ENCODE measurements at places on chromosomes 2 and 18.
A peak's percentile ranks its signal among the peaks of the same experiment; 100 is the strongest.

DNA sequence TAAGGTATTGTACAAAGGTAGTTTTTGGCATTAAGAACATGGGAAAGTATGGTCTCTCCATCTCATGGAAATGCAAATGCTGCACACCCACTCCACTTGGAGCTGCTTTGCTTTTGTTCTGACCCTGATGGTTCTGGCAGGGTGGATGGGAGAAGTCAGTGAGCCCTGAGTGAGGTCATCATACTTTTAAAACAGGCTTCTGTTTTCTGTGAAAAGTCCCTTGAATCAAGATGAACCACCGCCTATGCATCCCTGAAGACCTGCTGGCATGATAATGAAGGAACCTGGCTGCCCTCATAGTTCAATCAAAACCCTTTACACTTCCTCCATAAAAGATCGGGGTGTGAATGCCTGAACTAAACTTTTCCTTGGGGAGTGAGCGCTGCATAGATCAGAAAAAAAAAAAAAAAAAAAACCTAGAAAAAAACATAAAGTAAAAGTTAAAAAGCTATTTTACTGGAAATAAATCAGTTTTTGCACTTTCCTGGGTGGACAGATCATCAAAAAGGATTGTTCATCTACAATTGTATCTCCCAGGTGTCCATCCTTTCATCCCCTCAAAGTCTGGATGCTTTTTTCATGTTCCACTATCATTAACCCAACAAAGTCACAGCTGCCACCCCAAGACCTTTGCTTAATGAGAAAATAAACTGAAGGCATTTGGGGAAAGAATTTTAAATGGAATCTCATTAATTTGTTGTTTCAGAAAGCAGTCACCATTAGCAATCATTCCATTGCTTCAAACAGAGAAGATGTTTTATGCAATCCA is 728.1 kb upstream of the DDX18 start:
- DNase-seq = no peak

- DNase-seq = no peak
Observed at GRCh38 chr2:95799892-95800291, 191.7 kb downstream of the ANKRD36C start.

GRCh38 chr2:71503837-71504236 is 50.5 kb downstream of the DYSF start:
- DNase-seq = no peak

- DNase-seq = no peak
Observed at GRCh38 chr2:237735798-237736197, 62.8 kb upstream of the RBM44 start.

DNA sequence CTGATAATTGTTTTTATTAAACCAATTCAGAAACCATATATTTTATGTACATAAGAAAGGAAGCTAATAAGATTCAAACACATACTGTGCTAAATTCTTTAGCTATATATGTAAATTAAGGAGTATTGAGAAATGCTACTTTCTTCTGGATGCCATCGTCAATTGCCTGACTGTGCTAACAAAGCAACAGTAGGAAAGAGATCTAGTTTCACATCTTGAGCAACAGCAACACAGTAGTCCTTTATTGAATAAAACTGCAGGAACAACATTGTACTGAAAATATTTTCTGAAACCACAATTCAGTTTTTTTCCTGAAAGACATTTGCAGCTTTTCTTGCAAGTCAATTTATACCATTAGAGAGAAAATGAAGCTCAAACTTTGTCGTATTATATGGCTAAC is 1404.9 kb upstream of the SLC39A10 start:
- DNase-seq = no peak

GRCh38 chr2:123073371-123073770 is 951.7 kb upstream of the CNTNAP5 start:
- no peak for DNase-seq

- DNase-seq = no peak
Observed at GRCh38 chr2:204591225-204591624, 46.0 kb downstream of the PARD3B start.

DNA sequence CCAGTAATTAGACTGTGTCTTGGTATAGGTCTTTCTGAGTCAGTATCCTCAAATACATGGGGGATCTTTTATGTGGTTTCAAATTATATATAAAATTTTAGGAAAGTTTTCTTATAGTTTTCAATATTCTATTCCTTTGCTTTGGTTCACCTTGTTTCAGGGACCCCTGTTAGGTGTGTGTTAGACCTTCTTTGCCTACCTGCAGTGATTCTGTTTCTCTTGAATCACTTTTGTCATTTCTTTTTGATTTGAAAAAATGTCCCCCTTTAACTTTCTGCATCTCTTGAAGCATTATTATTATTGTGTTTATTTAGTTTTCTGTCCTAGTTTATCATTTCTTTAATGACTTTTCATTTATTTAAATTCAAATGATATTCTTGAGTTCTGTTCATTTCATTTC is 98.7 kb downstream of the FHOD3 start:
- DNase-seq = no peak

- DNase-seq = no peak
Observed at GRCh38 chr18:3889121-3889520, 439.1 kb downstream of the TGIF1 start.

GRCh38 chr2:3575534-3576262 is 638 bp downstream of the RPS7 start:
- peak; percentile 14 for DNase-seq

DNA sequence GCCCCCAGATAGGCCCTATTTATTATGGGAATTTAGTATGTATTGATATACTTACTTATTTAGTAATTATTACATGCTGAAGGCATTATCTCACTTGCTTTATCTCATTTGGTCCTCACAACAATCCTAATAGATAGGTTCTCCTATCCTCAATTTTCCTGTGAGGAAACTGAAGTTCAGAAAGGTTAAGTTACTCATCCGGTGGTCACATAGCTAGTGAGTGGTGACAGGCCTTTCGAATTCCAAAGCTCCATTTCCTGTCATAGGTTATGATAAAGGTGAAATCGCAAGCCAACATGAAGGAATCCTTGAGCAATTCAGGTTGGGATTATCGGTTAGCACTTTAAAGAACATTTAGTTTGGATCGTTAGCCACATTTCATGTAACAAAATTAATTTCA is 33.3 kb downstream of the NAB1 start:
- DNase-seq = no peak

- DNase-seq = peak; percentile 42
Observed at GRCh38 chr2:138829326-138829919, 49.2 kb upstream of the NXPH2 start.

DNA sequence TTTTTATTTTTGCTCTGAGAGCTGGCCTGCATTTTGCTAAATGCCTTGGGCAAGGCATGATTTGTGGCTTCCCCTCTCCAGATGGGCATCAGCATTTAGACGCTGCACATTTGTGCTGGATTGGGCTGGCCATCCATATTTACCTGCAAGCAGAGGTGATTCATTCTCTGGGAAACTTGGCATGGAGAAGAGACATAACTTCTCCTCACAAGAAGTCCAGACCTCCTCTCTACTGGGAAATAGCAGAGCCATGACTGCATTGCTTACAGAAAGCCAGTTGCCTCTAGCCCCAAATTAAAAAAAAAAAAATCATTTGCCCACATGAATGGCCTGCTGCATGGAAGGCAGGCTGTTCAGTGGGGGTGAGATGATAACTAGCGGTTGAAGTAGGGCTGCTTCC is 120.1 kb downstream of the ACTR3 start:
- DNase-seq = no peak

DNA sequence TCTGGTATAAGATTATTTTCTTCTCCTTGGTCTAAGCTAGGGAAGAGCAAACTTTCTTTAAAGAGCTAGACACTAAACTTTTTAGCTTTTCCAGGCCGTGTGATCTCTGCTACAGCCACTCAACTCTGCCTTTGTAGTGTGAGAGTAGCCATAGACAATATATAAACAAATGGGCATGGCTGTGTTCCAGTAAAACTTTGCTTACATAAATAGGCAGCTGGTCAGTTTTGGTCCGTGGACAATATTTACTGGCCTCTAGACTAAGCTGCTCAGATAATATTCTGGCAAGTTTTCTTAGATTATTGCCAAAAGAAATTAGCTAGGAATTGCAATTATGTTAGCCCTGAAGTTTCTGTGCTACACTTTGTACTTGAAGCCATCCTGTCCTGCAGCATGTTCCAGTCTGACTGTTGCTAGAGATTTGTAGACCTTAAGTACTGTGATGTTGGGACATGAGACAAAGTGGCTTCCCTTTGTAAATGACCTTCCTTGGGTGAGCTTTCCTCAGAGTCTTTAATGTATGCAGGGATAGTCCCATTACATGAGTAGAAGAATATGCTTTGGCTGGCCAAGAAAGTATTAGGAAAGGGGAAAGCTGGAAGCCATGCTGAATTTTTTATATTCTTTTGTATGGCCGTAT is 126.9 kb downstream of the SOX11 start:
- DNase-seq = no peak

GRCh38 chr2:173652767-173653431 is 298.2 kb downstream of the CDCA7 start:
- no peak for DNase-seq

DNA sequence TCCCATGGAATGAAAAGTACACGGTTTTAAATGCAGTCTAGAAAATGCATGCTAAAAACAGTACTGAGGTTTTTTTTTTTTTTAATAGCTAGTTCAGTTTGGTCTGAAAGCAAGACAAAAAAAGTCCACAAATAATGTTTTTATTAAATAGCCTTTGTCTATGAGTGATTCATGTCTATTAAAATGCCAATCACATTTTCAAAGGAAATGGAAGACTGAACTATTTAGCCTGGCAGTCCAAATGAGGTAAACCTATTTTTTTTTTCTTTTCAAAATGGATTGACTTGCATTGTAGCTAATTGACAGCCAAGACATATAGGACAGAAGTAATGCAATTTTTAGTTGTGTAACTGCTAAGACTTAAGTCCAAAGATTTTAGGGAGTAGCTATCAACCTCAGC is 90.3 kb downstream of the LRP1B start:
- DNase-seq = no peak

GRCh38 chr2:137747509-137747908 is 216.8 kb upstream of the HNMT start:
- no peak for DNase-seq

- DNase-seq = peak; percentile 21
Observed at GRCh38 chr18:24176727-24177416, 38.0 kb downstream of the CABYR start.

GRCh38 chr18:58336605-58337004 is 292.3 kb downstream of the ALPK2 start:
- no peak for DNase-seq

- DNase-seq = no peak
Observed at GRCh38 chr2:193583638-193584400, 1389.1 kb upstream of the TMEFF2 start.

DNA sequence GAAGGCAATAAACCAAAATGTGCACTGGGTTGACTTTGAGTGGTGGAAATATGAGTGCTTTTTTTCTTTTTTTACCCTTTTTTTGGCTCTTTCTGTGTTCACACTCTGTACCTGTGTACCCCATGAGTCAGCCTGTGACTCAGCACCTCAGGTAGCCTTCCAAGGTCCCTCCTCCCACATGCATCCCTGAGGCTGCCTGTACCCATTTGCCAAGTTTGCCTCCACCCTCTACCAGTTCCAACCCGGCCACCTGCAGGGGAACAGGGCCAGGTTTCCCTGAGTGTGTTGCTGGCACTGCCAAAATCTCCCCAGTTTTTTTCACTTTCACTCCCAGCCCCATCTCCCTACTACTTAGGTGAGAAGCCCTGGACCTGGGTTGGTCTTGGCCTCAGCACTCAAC is 14.0 kb downstream of the CXCR1 start:
- no peak for DNase-seq

GRCh38 chr2:168678153-168678853 is 124.1 kb upstream of the NOSTRIN start:
- DNase-seq = no peak

DNA sequence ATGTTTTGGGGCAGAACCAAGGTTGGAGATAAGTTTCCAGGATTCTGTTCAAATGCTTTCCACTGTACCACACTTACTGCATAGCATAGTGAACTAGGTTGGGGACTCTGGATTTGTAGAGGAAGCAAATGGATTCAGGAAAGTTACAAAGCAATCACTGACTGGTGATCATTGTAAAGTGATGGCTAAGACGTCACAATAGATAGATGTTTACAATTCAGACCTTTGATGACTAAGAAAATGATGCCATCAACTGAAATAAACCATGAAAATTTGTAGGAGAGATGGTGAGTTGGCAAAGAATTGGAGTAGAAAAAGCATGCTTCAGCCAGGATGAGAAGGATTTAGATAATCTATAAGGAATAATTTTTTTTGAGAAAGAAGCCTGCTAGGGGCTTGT is 178.0 kb downstream of the UBE2E3 start:
- no peak for DNase-seq

DNA sequence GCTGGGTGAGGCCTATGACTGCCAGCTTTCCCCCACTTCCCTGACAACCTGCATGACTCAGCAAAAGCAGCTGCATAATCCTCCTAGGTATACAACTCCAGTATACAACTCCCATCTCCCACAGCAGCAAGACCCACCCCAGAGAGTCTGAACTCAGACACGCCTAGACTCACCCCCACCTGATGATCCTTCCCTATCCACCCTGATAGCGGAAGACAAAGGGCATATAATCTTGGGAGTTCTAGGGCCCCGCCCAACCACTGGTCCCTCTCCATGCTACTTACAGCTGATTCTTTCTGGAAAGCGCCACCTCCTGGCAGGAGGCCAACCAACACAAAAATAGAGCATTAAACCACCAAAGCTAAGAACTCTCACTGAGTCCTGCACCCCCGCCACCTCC is 296.5 kb downstream of the DCC start:
- DNase-seq = no peak

GRCh38 chr2:32377928-32378327 is 21.1 kb downstream of the BIRC6 start:
- DNase-seq = no peak

- no peak for DNase-seq
Observed at GRCh38 chr18:57772387-57772799, 30.7 kb downstream of the ATP8B1 start.

DNA sequence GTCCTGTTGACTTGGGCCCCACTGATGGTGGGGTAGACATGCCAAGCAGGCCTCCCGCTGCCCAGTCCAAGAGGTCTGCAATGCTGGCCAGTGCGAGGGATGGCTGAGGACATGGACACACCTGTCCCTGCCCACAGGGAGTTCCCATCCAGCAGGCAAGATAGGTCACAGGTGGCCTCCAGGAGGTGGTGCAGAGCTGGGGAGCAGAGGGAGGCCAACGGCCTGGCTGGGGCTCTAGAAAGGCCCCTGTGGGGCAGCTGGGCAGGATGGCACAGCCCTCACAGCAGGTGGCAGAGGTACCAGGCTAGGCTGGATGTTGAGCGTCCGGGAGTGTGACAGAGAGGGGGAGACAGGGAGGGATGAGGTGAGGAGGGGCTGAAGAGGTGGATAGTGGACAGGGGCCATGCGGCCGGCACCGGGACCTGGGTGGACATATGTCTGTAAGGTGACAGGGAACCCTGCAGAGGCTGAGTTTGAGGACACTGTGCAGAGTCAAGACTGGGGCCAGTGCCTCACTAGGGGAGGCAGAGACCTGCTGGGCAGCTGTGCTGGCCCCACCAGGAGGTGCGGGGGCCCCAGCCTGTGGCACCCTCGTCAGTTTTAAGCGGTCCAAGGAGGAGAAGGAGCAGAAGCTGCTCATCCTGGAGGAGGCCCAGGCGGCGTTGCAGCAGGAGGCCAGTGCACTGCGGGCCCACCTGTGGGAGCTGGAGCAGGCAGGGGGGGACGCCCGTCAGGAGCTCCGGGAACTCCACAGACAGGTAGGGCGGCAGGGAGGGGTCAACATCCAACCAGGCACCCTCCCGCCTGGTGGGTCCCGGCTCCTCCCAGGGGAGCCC is 34.3 kb upstream of the SNED1 start:
- no peak for DNase-seq

- DNase-seq = no peak
Observed at GRCh38 chr2:203586206-203586605, 51.1 kb upstream of the RAPH1 start.

GRCh38 chr2:227179988-227180685 is 15.7 kb downstream of the COL4A3 start:
- no peak for DNase-seq

Measured in HL-60 (cell line).